GM12878 (cell line): ENCODE measurements at places on chromosomes 13 and 19. TPM values are rescaled to one million over a fixed set of nuclear protein-coding genes. Genes with fewer than 3 reads are reported as not detected.

DNA sequence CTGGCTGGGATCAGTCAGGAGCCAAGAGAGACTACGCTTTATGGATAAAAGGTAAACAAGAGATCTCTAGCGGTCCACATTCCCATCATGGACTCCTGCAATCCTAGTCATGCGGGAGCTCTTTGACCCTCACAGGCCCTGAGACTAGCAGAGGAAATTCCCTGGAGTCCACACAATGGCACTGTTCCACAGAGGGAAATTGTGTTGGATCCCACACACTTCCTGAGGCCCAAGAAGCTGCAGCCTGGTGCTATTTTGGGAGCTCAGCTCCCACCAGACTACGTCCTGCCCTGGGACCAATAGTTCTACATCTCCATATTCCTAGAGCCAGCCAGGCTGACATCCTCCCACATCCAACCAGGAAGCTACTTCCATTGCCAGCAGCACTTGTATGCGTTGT, 2358.4 kb downstream of the PCDH9 start:
- H3K4me3 ChIP-seq: no peak overlapping the region
- no peak for DNase-seq
- no peak overlapping the region for H3K27ac ChIP-seq
- H3K36me3 ChIP-seq: no peaks in the 10 kb centered on the region
- H3K4me1 ChIP-seq: no peaks in the 10 kb centered on the region

GRCh38 chr19:39507715-39508364, 7.1 kb upstream of the SELENOV start:
- peaks cover 8% of the 10 kb centered on the region; the same call in 1 of the 2 replicates for H3K4me1 ChIP-seq
- H3K4me3 ChIP-seq: peak overlapping the region; percentile 64; the same call in 1 of the 2 replicates
- H3K36me3 ChIP-seq: no peaks in the 10 kb centered on the region
- no peak for DNase-seq
- H3K27me3 ChIP-seq: no peaks in the 10 kb centered on the region

GRCh38 chr19:53877361-53877766, 4.6 kb upstream of the PRKCG start:
- H3K27ac ChIP-seq: no peak overlapping the region
- no peaks in the 10 kb centered on the region for H3K27me3 ChIP-seq
- no peak overlapping the region for H3K4me3 ChIP-seq
- no peaks in the 10 kb centered on the region for H3K36me3 ChIP-seq
- H3K4me1 ChIP-seq: no peaks in the 10 kb centered on the region

The ZNF229 gene
- 0.24 and 0.46 TPM in 2 replicates for polyA plus RNA-seq

- H3K27me3 ChIP-seq: no peaks in the 10 kb centered on the region
- H3K4me3 ChIP-seq: peak overlapping the region; percentile 100; the same call in 1 of the 2 replicates
- no peak for DNase-seq
- H3K27ac ChIP-seq: peak overlapping the region; percentile 95
- H3K36me3 ChIP-seq: peaks cover 2% of the 10 kb centered on the region; the same call in 1 of the 2 replicates
Observed at GRCh38 chr19:2479556-2480194, 3.7 kb downstream of the GADD45B start.

- H3K4me1 ChIP-seq: peaks cover 22% of the 10 kb centered on the region
- H3K4me3 ChIP-seq: no peak overlapping the region
Observed at GRCh38 chr19:677601-678436, 1.6 kb downstream of the FSTL3 start.

- H3K4me1 ChIP-seq: no peaks in the 10 kb centered on the region
- H3K36me3 ChIP-seq: no peaks in the 10 kb centered on the region
- DNase-seq: no peak
- H3K4me3 ChIP-seq: no peak overlapping the region
- no peaks in the 10 kb centered on the region for H3K27me3 ChIP-seq
- no peak overlapping the region for H3K27ac ChIP-seq
Observed at GRCh38 chr13:20395061-20395916, 130.4 kb downstream of the CRYL1 start.

DNA sequence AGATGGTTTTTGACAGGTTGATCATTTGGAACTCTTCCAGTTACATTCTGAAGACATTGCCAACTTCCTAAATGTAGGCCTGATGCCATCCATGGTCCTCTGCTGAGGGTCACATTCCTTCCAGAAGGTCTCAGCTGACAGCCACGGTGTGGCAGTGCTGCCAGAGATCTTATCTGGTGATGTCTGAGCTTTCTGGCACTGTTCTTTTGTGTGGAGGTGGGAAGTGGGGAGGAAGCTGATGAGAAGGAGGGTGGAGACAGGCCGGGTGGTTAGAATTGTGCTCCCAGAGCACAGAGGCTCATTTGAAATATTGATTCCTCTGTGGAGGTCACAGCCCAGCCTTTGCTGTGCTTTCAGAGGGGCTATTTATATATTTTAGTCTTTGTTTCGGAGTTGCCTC, 16.1 kb upstream of the MTIF3 start:
- no peak for DNase-seq
- no peaks in the 10 kb centered on the region for H3K36me3 ChIP-seq
- H3K27ac ChIP-seq: no peak overlapping the region
- H3K27me3 ChIP-seq: no peaks in the 10 kb centered on the region
- H3K4me3 ChIP-seq: no peak overlapping the region

- peaks cover 13% of the 10 kb centered on the region for H3K4me1 ChIP-seq
- no peak overlapping the region for H3K27ac ChIP-seq
- no peak overlapping the region for H3K4me3 ChIP-seq
- peaks cover 33% of the 10 kb centered on the region for H3K36me3 ChIP-seq
Observed at GRCh38 chr19:46919324-46919723, 58.5 kb downstream of the ARHGAP35 start.

DNA sequence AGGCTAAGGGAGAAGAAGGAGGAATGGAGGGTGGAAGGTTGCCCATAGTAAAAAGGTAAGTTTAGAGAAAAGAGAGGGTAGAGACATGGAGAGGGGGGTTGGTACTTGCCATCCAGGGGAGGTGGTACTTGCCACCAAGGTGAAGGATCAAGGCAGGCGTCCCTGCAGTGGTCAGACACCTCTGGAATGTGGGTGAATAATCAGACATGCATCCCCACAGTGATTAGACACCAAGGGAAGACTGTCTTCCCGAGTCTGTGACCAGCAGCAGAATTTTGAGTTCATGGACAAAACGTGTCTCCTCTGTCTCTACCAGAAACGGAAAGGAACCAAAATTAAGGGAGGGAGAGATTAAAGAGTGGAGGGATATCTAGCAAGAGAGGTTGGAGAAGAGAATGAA, 27.1 kb upstream of the IGFL1 start:
- no peak overlapping the region for H3K27ac ChIP-seq
- no peak for DNase-seq
- H3K4me3 ChIP-seq: no peak overlapping the region
- no peaks in the 10 kb centered on the region for H3K4me1 ChIP-seq
- no peaks in the 10 kb centered on the region for H3K27me3 ChIP-seq

DNA sequence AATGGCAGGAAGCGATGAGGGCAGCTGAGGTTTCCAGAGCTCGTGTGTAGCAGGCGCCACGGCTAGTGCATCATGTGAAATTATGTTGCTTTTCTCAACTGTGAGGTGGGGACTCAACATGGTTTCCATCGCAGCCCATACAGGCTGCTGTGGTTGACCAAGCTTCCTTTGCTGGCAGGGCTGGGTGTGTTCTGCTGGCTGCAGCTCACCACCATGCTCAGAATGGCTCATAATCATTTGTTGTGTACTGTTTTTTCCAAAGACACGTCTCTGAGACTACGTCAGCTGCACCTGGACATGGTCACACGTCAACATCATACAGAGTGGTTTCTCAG, 16.1 kb upstream of the RASA3 start:
- peaks cover 3% of the 10 kb centered on the region; the same call in 1 of the 2 replicates for H3K27me3 ChIP-seq
- peak overlapping the region; percentile 7 for H3K27ac ChIP-seq
- DNase-seq: peak; percentile 74
- peaks cover 34% of the 10 kb centered on the region for H3K4me1 ChIP-seq

- peak overlapping the region; percentile 61; the same call in 1 of the 2 replicates for H3K27ac ChIP-seq
- no peak for DNase-seq
- H3K27me3 ChIP-seq: no peaks in the 10 kb centered on the region
Observed at GRCh38 chr19:45051929-45052579, 13.2 kb downstream of the CLASRP start.

- no peaks in the 10 kb centered on the region for H3K36me3 ChIP-seq
- no peaks in the 10 kb centered on the region for H3K27me3 ChIP-seq
- H3K4me3 ChIP-seq: no peak overlapping the region
Observed at GRCh38 chr19:15210323-15210781, 9.6 kb upstream of the NOTCH3 start.

GRCh38 chr13:43763143-43763759, 23.5 kb downstream of the ENOX1 start:
- no peaks in the 10 kb centered on the region for H3K27me3 ChIP-seq
- H3K27ac ChIP-seq: no peak overlapping the region
- H3K4me1 ChIP-seq: no peaks in the 10 kb centered on the region; the same call in 1 of the 2 replicates
- DNase-seq: no peak

DNA sequence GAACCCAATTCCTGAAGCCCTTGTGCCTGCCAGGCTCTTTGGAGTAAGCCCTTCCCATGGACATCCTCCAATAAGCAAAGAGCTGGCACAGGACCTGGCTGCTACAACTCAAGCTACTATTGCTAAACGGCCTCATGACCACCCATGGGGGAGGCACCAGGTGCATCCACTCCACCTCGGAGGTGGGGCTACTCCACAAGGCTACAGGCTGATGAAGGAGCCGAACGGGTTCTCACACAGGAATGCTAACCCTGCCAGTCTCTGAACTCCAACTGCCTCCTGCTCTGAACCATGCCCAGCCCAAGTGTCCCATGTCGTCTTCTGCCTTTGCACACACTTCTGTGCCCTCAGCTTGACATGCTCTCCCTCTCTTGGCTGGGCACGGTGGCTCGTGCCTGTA, 10.0 kb downstream of the SYMPK start:
- no peak overlapping the region for H3K4me3 ChIP-seq
- H3K4me1 ChIP-seq: no peaks in the 10 kb centered on the region
- no peak for DNase-seq

DNA sequence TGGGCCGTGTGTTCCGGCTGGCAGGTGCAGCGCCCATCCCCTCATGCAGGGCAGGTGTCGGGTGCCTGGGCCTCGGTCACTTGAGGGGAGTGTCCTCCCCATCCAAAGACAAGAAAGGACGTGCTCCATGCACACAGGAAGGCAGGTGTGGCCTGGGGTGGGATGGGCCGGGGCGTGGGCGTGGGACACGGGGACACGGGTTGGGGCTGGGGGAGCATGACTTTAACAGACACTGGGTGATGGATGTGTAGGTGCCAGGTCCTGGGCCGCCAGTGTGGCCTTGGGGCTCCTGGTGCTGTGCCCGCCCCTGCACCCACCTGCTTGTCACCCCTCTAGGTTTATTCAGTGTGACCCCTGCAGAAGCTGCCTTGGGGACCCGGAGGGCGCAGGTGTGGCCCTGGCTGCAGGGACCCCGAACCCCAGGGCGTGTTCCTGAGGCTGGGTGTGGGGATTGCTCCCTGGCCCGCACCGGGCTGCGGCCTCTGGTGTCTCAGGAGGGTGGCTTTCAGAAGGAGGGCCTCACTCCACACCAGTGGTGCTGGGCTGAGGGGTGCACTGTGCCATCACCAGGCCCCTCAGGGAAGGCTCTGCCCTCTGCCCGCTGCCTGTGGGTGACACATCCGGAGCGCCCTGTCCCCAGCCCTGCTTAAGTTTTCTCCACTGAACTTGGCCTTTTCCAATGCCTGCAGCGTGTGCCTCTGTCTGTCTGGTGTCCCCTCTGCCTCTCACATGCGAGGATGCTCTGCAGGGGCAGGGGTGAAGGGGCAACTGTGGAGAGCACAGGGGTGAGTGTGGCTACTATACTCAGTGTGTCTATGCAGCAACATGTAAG, 5.2 kb downstream of the TMEM255B start:
- H3K27me3 ChIP-seq: peaks cover 13% of the 10 kb centered on the region
- no peaks in the 10 kb centered on the region for H3K36me3 ChIP-seq
- no peak overlapping the region for H3K4me3 ChIP-seq
- H3K4me1 ChIP-seq: no peaks in the 10 kb centered on the region; the same call in 1 of the 2 replicates
- H3K27ac ChIP-seq: no peak overlapping the region
- no peak for DNase-seq

- no peaks in the 10 kb centered on the region for H3K4me1 ChIP-seq
- no peak for DNase-seq
- no peak overlapping the region for H3K4me3 ChIP-seq
- peaks cover 40% of the 10 kb centered on the region for H3K36me3 ChIP-seq
Observed at GRCh38 chr13:77055158-77055557, 28.2 kb upstream of the FBXL3 start.

GRCh38 chr19:36973844-36974195, 57.7 kb downstream of the ZNF568 start:
- no peaks in the 10 kb centered on the region for H3K4me1 ChIP-seq
- DNase-seq: no peak
- H3K36me3 ChIP-seq: no peaks in the 10 kb centered on the region
- no peak overlapping the region for H3K4me3 ChIP-seq
- no peaks in the 10 kb centered on the region for H3K27me3 ChIP-seq

The PRMT1 gene
- 441 and 471 TPM in 2 replicates for polyA plus RNA-seq

GRCh38 chr13:25683056-25683455, 311.3 kb downstream of the ATP8A2 start:
- no peaks in the 10 kb centered on the region for H3K27me3 ChIP-seq
- no peak overlapping the region for H3K4me3 ChIP-seq
- DNase-seq: no peak
- no peak overlapping the region for H3K27ac ChIP-seq

DNA sequence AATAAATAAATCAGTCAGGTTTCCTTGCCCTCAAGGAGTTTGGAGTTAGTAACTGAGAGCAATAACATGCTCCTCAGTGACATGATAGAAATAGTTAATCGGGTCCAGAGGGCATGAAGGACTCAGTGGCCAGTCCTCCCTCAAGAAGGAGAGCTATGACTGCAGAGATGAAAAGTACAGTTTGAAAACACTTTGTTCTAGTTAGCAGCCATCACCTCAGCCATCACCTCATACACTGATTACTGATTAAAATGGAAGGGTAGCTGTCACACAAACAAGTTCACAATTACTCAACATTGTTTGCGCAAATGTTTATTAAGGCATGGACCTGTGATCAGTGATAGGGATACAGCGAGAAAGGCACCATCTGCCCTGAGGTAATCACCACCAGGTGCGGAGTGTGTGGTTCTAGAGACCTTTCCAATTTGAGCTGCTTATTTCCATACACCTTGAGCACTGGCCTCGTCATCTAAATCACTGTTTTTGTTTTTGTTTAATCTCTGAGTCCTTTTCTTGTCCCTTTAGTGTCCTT, 85.3 kb upstream of the RAP2A start:
- H3K4me1 ChIP-seq: no peaks in the 10 kb centered on the region
- no peak overlapping the region for H3K27ac ChIP-seq
- no peak for DNase-seq
- no peaks in the 10 kb centered on the region for H3K36me3 ChIP-seq
- no peak overlapping the region for H3K4me3 ChIP-seq

The GMIP gene
- 27.2 and 30.9 TPM in 2 replicates for polyA plus RNA-seq

GRCh38 chr13:112888238-112889111, 80.5 kb upstream of the MCF2L start:
- H3K4me3 ChIP-seq: no peak overlapping the region
- H3K36me3 ChIP-seq: no peaks in the 10 kb centered on the region
- no peaks in the 10 kb centered on the region; the same call in 1 of the 2 replicates for H3K27me3 ChIP-seq
- no peak for DNase-seq
- no peak overlapping the region for H3K27ac ChIP-seq

DNA sequence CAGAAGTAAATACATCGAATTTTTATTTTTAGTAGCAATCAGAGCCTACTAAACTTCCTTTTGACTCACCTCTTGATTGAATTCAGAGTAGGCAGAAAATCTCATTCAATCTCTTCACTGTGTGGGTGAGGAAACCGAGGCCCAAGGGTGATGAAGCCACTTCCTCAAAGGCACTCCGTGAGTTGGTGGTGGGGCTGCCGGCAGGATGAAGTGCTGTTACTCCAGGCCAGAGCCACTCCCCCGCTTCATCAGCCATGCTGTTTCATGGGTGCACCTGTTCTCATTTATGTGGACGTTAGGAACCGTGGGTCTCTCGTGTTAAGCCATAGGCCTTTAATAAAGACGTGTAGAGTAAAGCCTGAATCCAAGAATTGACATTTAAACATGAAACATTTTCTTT, 13.2 kb downstream of the ING1 start:
- H3K4me3 ChIP-seq: no peak overlapping the region
- DNase-seq: no peak
- H3K4me1 ChIP-seq: peaks cover 7% of the 10 kb centered on the region; the same call in 1 of the 2 replicates
- H3K36me3 ChIP-seq: no peaks in the 10 kb centered on the region
- H3K27ac ChIP-seq: peak overlapping the region; percentile 53
